SJCRH30 (cell line): ENCODE measurements at places on chromosomes 5 and 9.

GRCh38 chr5:141934099-141934844 lies 10.6 kb downstream of the DELE1 start:
- H3K4me1 ChIP-seq = no peaks in the 10 kb centered on the region
- no peak overlapping the region for H3K27ac ChIP-seq
- no peak overlapping the region for H3K4me3 ChIP-seq
- no peaks in the 10 kb centered on the region for H3K27me3 ChIP-seq
- DNase-seq = no peak

- peaks cover 3% of the 10 kb centered on the region for H3K36me3 ChIP-seq
- H3K4me3 ChIP-seq = peak overlapping the region; percentile 82
- DNase-seq = no peak
- H3K27ac ChIP-seq = no peak overlapping the region; the same call in 1 of the 2 replicates
- peaks cover 22% of the 10 kb centered on the region for H3K4me1 ChIP-seq
These were observed 665 bp downstream of the DNAJC18 start for GRCh38 chr5:139438707-139439012.

DNA sequence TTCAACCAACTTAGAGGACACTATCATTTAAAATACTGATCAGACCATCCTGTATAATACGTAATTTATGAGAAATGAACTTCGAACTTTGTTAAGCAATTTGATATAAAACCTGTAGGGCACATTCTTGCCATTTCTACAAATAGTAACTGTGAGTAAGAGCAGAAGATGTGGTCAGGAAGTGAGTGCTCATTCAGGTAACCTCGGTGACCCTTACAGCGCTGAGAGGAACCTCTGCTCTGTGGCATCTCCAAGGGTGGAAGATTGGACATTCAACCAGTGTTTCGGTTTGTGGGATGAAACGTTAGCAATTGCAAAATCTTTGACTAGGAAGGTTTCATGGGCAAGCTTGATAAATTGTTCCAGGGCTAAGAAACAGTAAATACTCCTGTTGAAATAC lies 194.8 kb upstream of the IRX2 start:
- H3K27ac ChIP-seq = no peak overlapping the region
- H3K36me3 ChIP-seq = no peaks in the 10 kb centered on the region
- no peak overlapping the region for H3K4me3 ChIP-seq
- H3K27me3 ChIP-seq = no peaks in the 10 kb centered on the region
- DNase-seq = no peak

DNA sequence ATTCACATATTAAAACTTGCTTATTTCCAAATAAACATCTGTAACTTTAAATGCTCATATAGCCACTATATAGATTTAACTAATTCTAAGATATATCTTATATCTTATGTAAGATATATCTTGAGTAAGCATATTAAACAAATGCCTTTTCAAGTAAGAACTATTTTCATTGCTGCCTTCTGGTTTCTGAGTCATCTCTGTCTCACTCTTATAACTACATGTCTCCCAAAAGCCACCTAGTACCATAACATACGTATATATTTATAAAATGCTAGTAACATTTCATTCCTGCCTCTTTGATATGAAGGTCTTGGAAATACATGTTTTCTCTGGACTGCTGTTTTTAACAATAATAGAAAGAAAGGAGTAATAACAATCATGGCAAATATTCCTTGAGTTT lies 429.5 kb downstream of the DTWD2 start:
- H3K27me3 ChIP-seq = no peaks in the 10 kb centered on the region
- no peak for DNase-seq
- no peaks in the 10 kb centered on the region for H3K36me3 ChIP-seq

DNA sequence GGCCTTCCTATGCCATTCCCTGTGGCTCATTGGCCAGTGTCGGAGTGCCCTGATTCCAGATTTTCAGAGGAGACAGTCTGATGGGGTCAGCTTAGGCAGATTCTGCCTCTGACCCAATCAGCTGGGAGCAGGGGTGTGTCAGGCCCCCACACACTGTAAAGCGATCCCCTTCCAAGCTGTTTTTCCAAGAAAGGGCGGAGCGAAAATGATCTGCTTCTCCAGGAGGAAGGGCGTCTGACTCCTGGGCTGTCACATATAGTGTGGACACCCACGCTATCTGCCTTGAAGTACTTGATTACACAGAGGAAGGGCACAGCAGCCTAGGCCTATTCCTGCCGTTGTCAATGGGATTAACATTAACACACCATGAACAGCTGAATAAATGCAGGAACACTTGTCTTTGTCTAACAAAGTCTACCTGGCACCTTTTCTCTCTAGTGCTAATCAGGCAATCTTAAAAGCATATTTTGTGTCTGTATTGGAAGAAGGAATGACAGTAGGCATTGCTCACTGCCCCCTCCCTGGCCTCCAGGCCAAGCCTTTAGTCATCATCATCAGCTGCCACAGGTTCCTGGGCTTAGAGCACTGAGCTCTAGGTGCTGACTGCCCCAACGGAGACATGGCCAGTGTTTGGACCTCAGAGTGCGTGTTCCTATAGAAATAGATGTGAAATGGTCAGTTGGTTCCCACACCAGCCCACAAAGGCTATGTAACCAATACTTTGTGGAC lies 218.7 kb downstream of the MELK start:
- H3K4me1 ChIP-seq = peaks cover 10% of the 10 kb centered on the region
- no peaks in the 10 kb centered on the region for H3K27me3 ChIP-seq
- DNase-seq = peak; percentile 61
- no peaks in the 10 kb centered on the region for H3K36me3 ChIP-seq
- H3K4me3 ChIP-seq = no peak overlapping the region

GRCh38 chr5:68026092-68026885 lies 189.3 kb upstream of the PIK3R1 start:
- DNase-seq = no peak
- no peaks in the 10 kb centered on the region for H3K27me3 ChIP-seq
- H3K27ac ChIP-seq = no peak overlapping the region
- H3K4me3 ChIP-seq = no peak overlapping the region
- H3K4me1 ChIP-seq = no peaks in the 10 kb centered on the region

- H3K36me3 ChIP-seq = peaks cover 5% of the 10 kb centered on the region
- H3K4me1 ChIP-seq = no peaks in the 10 kb centered on the region
- H3K4me3 ChIP-seq = no peak overlapping the region
- no peak overlapping the region for H3K27ac ChIP-seq
These were observed 40.4 kb downstream of the ZDHHC21 start for GRCh38 chr9:14652729-14653377.

GRCh38 chr9:89477811-89478630 lies 19.9 kb downstream of the SEMA4D start:
- H3K27ac ChIP-seq = no peak overlapping the region
- no peaks in the 10 kb centered on the region for H3K4me1 ChIP-seq
- DNase-seq = no peak
- H3K4me3 ChIP-seq = no peak overlapping the region
- H3K27me3 ChIP-seq = 0 out of 2 replicates have a peak, but pooled peaks cover 6% of the 10 kb centered on the region

DNA sequence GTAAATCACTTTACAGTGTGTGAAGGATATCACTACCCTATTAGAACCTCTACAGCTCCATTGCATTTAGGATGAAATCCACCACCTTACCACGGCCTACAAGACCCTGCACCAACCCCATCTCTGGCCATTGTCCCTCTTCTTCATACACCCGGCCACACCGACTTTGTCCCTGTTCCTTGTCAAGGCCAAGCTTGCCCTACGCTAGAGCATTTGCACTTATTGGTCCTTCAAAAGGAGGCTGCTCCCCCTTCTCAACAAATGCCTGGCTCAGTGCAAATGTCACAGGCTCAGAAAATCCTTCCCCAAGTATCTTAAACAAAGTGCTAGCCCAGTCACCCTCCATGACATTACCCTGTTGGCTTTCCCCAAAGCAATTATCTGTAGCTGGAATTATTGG lies 4.1 kb upstream of the HRH2 start:
- no peak for DNase-seq
- H3K4me1 ChIP-seq = no peaks in the 10 kb centered on the region
- no peak overlapping the region for H3K27ac ChIP-seq

- H3K4me1 ChIP-seq = no peaks in the 10 kb centered on the region
- no peak overlapping the region for H3K27ac ChIP-seq
- H3K4me3 ChIP-seq = no peak overlapping the region
- H3K36me3 ChIP-seq = no peaks in the 10 kb centered on the region
- no peak for DNase-seq
These were observed 628.0 kb upstream of the CDH18 start for GRCh38 chr5:20615888-20616563.

DNA sequence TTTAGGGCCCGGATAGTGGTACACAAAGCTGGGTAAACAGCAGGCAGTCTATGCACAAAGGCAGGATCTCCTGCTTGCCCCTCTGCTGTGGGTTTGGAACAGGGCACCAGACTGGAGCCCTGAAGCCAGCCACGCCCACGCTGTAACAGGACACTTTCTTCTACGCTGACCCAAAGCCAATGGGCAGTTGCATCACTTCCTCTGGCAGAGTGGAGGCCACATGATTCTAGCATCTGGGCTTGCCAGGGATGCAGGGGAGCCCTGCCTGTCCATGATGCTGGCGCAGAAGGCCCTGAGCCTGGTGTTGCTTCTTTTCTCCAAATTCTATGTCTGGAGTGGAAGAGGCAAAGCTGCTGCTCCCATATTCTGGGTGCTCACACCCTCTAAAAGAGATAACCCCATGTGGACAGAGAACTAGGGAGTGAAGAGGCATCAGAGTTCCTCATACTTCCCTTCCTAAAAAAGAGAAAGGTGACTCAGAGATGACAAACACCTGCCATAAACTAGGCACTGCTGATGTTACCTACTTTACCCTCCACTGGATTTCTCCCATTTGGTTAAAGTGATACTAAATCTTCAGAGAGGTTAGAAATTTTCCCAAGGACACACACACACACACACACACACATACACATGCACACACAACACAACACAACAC lies 260.3 kb upstream of the KLF4 start:
- peak; percentile 89 for DNase-seq
- H3K4me3 ChIP-seq = no peak overlapping the region
- peaks cover 34% of the 10 kb centered on the region for H3K4me1 ChIP-seq
- no peaks in the 10 kb centered on the region for H3K27me3 ChIP-seq

GRCh38 chr9:107982745-107983144 lies 493.2 kb upstream of the KLF4 start:
- no peak for DNase-seq
- H3K27me3 ChIP-seq = peaks cover 3% of the 10 kb centered on the region; the same call in 1 of the 2 replicates
- no peak overlapping the region for H3K4me3 ChIP-seq
- H3K27ac ChIP-seq = no peak overlapping the region
- H3K36me3 ChIP-seq = no peaks in the 10 kb centered on the region

DNA sequence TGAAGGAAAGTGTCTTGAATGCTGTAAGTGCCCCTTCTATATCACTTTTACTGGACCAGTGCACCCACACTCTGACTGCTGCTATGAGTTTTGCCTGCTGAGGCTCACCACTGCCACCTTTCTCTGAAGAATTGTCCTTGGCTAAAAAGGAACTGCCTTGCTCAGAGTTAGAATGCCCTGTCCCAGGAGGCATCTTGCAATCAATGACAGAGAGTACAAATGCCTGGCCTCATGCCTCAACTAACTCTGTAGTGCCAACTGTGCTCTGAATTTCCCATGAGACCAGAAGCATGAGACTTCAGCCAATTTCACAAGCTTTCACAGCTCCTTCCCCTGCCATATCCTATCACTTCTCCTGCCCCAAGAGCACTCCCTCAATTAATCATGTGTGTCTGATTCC lies 569.7 kb downstream of the ZNF608 start:
- no peak overlapping the region for H3K27ac ChIP-seq
- no peaks in the 10 kb centered on the region for H3K36me3 ChIP-seq
- H3K4me1 ChIP-seq = peaks cover 25% of the 10 kb centered on the region
- no peak for DNase-seq

DNA sequence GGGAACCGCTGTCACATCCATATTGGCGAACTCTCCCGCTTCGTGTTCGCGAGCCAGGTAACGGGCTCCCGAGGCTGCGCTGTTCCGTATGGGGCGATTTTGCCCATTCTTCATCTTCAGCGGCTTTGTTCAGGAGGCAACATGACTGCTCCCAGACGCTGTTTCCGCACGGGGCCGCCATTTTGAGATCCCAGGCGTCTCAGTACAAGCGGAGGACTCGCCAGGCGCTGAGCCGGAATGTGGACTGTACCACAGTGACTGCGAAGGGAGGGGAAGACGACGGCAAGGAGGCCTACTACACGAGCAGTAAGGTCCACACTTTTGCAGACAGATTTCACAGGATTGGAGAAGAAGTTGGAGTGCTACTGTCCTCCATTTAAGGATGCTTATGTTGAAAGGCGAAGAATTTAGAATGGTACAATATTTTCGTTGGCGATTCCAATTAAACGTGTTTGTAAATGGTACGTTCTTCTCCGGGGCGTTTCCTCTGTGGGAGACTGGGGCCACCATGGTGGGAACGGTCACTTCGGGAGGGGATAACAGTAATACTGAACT lies 41.6 kb upstream of the ZNF300 start:
- no peaks in the 10 kb centered on the region for H3K36me3 ChIP-seq
- H3K27me3 ChIP-seq = no peaks in the 10 kb centered on the region
- no peak overlapping the region for H3K27ac ChIP-seq

GRCh38 chr5:128002425-128002824 lies 81.1 kb upstream of the SLC12A2 start:
- no peaks in the 10 kb centered on the region for H3K4me1 ChIP-seq
- no peaks in the 10 kb centered on the region for H3K27me3 ChIP-seq
- no peak for DNase-seq
- no peak overlapping the region for H3K27ac ChIP-seq

DNA sequence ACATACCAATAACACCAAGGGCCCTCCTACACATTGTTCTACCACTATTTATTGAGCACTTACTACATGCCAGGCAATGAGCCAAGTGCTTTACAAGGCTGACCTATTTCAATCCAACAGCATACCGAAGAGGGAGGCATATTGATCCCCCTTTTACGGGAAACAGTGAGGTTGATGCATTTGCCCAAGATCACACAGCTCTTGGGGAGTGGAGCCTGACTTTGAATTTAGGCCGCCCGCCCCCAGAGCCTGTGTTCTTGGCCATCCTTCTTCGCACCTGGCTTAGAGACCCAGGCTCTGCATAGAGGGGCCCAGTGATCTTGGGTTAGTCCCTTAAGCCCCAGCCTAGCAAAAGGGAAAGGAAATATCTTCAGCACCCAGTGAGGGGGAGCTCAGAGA lies 158.1 kb upstream of the IER5L start:
- no peak for DNase-seq
- H3K27ac ChIP-seq = no peak overlapping the region
- no peak overlapping the region for H3K4me3 ChIP-seq
- peaks cover 14% of the 10 kb centered on the region for H3K4me1 ChIP-seq
- no peaks in the 10 kb centered on the region for H3K27me3 ChIP-seq

DNA sequence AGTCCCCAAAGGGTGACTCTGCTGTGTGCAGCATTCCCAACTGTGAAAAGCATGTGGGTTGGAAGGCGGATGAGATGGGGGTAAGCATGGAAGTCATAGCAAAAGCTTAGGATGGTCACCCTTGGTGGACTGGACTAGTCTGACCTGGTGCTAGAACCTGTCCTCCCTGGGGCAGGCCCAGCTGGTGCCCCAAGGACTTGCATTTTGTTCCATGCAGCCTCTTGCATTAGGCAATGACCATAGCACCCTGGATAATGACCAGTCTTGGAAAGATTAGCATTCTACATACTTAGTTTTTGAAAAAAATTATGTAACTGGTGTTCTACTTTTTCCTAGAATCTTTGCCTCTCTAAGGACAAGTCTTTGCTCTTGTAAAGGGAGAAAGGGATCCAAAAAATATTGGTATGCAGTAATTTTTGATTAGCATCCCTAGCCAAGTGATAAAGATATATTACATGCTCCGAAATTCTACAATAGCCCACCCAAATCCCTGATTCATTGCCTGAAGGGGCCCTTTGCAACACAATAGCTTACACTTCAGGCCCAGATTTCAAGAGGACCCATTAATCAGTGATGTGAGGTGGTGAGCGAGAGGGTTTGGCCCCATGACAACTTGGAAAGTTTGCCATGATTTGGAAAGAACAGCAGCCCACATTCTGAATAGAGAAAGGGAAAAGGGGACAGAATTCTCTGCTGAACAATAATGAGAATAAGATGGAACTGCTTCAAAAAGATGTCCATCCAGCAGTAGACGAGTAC lies 93.3 kb upstream of the CD180 start:
- H3K27me3 ChIP-seq = no peaks in the 10 kb centered on the region
- H3K4me1 ChIP-seq = no peaks in the 10 kb centered on the region
- H3K4me3 ChIP-seq = no peak overlapping the region
- no peak overlapping the region for H3K27ac ChIP-seq
- no peak for DNase-seq
